Upper lobe of left lung (tissue), 6 donors: ENCODE measurements at places on chromosomes 3 and 15. TPM values are rescaled to one million over a fixed set of nuclear protein-coding genes. Genes with fewer than 3 reads are reported as not detected.

GRCh38 chr3:183779896-183780465, 45.4 kb downstream of the MAP6D1 start:
- peak; percentile 66 for DNase-seq

- no peak for DNase-seq
Observed at GRCh38 chr3:188905547-188905946, 266.2 kb upstream of the TPRG1 start.

GRCh38 chr3:78285032-78285728, 1245.3 kb downstream of the ROBO2 start:
- DNase-seq = no peak

- no peak for DNase-seq
Observed at GRCh38 chr3:157093096-157093495, 66.9 kb downstream of the CCNL1 start.

Gene CYP1A2
- total RNA-seq = not detected

Gene C3orf22
- not detected for total RNA-seq

Gene GMPS
- 32.6 TPM for total RNA-seq

Gene SH2D7
- not detected for total RNA-seq
